ENCODE measurements at places on chromosomes 1 and 21.

DNA sequence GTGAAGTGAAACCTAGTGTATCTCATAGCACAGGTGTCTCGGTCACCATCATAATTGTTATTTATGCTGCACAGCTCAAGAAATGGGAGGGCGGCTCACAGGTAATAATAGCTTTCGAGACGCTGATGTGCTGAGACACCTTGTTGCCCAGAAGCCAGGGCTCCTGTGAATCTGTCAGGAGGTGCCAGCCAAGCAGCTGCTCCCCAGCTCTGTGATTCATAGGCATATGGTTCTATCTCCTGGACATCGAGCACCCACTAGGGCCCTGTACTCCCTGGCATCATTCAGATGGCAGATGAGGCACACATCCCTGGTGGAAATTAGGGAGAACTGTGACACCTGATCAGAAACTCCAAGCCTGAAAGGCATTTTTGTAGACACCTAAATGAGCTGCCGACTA lies 53.5 kb downstream of the SYT6 start:
- DNase-seq, result no peak

DNA sequence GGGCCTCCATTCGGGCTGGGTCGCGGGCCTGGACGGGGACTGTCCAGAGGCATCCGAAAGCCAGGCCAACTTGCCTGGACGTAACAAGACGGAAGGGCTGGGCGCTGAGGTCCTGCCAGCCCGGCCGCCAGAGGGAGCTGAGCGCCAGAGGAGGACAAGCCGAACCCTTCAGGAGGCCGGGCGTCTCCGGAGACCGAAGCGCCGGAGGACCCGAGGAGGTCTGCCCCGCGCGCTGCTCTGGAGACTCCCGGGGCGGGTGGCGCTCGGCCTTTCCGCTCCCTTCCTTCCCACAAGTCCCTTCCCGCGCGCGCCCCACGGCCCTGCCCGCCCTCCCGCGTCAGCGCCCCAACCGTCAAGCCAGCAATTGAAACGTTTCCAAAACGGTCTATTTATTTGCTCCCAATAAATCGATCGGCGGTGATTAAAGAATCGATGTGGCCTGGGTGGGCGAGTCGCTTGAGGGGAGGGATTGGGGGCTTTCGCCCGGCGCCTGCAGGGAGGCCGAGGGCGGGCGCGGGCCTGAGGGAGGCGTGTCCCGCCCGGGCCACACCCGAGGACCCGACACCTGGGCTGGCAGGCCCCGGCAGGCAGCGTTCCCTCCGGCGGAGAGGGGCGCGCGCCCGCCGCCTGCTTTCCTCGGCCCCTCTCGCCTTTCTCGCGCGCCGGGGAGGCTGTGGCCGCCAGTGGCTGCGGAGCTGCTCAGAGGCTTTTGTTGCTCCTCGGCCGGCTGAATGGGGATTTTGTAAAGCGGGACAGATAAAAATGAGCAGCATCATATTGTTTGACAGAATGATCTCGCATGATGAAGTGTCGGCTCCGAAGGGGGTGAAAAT lies 5.2 kb upstream of the FOXD3 start:
- DNase-seq, result peak; percentile 94

DNA sequence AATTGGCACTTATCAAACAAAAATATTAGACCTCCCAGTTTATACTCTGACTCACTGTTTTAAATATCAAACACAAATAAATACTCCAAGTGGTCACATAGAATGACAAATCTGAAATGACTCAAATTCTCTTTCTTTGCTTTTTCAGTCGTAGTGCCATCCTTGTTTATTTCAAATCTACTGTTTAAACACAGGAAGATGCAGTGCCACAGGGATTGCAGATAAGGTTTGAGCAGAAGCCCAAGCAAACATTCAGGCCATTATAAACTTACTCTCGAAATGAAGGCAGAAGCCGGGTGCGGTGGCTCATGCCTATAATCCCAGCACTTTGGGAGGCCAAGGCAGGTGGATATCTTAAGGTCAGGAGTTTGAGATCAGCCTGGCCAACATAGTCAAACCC lies 255.4 kb upstream of the PLXNA2 start:
- no peak for DNase-seq

- no peak for DNase-seq
Measured at GRCh38 chr21:24204641-24205040, 1402.6 kb downstream of the MRPL39 start.

DNA sequence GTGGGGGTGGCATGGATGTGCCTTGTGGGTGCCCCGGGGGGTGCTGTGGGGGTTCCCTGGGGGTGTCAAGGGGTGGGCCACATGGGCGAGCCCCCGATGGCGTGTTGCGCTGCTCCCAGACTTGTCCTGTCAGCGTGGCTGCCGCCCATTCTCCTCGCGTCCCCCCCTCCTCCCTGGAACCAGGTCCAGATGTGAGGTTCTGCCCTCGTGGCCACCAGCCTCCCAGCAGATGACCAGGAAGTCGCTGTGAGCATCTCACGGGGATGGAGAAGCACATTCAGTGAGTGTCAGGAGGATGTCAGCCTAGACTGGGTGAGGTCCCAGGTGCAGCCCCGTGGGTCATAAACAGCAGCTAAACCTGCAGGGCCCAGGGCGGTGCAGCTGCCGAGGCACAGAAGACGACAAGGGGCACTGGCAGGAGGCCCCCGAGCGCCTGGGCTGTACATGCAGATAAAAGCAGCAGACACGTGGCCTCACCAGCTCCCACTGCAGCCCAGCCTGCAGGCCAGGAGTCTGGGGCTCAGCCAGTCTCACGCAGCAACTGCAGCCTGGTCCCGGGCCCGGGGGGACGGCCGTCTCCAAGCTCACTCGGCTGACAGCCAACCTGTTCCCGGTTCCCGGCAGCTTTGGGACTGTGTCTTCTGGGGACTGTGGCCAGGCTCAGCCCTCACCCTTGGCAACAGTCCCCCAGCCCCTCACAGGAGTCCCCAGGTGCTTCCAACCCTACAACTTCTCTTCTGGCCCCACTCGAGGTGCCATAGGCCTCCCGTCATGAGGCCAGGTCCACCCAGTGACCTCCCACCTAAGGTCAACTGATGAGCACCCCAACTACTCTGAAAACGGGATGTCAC lies 17.5 kb upstream of the COL6A2 start:
- no peak for DNase-seq

DNA sequence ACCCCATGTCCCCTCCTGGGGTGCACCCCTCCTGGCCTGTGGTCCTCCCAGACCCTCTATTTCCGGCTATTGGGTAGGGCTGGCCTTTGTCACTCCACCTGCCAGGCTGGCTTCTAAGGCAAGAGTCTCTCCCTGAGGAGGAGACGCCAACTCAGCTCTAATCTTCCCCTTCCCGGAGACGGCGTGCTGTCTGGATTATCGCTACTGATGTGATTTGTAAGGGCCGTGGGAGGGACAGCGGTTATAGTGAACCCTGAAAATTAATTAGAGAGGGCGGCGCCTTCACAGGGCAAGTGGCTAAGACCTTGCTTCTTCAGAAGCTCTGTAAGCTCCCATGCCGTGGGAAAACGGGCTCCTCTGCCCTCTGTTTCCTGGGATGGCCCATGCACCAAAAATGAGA lies 207.0 kb upstream of the VAMP3 start:
- DNase-seq, result no peak

GRCh38 chr1:225277445-225277844 lies 150.4 kb downstream of the LBR start:
- DNase-seq, result no peak

DNA sequence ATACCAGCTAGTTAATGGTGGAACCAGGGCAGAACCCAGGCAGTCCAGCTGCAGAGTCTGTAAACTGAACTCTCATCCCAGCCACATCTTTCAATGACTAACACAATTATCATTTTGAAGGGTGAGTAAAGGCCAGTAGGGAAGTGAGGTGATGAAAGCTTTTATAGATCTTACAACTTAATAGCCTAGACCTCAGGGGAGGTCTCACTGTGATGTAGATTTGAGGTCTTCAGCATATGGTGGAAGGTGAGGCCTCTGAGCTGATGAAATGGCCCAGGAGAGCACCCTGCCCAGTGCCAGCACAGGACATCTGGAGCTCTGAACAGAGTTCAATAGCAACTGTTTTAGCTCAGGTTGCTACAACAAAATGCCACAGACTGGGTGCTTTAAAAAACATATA lies 44.8 kb upstream of the POU2F1 start:
- DNase-seq, result no peak

GRCh38 chr21:31647650-31648049 lies 11.8 kb upstream of the SOD1 start:
- no peak for DNase-seq

DNA sequence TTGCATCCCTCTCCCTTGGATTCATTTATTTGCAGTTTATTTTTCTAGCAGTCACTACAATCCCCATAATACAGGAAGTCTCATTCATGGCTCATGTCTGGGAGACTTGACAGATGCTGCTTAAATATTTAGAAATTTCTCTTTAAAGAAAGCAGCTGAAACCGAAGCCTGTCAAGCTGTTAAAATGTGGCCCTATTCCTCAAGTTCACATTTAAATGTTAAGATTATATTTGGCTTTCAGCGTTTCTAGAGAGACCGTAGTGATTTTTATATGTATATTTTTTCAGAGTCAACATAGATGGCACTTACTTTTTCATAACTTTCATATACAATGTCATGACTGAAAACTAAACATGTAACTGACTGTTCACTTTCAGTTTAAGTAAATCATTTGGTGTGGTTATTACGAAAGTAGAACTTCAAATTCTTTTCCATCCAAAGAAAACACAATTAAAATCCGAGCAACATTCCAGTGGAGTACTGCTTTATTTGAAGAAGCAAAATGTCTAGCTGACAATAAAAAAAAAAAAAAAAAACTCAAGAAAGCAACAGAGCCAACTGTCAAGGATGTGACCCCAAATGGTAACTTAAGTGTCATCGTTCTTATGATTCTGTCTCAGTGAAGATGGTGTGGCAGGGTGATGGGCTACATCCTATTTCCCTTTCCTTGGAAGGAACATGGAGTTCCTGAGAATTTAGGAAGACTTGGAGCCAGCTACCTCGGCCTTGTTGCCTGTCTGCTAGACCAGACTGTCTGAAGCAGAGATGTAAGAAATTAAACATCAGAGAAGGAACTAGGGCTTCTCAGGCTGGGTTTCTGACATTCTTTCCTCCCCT lies 37.8 kb downstream of the MIS18A start:
- DNase-seq, result no peak

DNA sequence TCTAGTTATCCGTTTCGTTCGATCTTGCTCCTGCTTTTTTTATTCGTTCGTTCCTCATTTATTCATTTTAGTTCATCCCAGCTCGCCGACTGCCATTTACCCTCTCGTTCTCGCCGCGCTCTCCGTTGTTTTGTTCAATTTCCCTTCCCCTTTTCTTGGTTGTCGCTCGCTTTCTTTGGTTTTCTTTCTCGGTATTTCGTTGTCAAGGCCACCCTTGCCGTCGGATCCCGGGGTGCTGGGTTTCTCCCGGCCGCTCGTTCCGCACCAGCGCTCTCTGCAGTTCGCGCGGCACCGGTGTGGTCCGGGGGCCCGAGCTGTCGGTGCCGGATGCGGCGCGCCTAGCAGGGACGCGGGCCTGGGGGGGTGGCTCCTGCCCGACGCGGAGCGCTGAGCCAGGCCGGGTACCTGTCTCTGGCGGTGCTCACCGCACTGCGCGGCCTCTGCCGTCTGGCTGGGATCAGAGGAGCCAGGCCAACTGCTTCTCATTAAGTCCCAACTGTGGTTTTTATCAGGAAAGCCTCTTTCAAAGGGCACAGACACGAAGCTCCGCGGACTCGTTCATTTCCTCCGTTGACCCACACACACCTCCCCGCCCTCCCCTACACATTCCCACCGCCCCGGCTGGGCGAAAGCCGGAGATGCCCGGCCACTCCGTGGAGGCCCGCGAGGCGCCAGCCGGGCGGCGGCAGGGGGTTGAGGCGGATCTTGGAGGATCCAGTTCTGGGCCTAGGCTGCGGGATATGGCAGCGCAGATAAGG lies 1.6 kb downstream of the ALX3 start:
- DNase-seq, result no peak

DNA sequence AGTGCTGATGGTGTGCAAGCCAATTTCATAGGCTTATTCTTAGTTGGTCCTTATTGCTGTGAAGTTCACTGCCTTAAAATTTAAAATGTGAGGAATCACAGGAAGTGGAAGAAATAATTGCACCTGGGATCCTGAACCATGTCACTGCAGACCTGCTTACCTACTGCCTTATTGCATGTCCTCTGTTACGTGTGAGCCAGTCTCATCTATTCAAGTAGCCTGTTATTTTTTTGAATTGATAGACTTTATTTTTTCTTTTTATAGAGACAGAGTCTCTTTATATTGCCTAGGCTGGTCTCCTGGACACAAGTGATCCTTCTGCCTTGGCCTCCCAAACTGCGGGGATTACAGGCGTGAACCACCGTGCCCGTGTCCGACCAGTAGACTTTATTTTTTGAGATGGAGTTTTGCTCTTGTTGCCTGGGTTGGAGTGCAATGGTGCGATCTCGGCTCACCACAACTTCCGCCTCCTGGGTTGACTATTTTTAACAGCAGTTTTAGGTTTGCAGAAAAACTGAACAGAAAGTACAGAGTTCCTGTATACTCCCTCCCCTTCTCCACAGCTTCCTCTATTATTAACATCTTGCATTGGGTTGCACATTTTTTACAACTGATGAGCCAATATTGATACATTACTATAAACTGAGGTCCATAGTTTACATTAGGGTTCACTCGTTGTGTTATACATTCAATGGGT lies 14.0 kb upstream of the DISC1 start:
- DNase-seq, result no peak

DNA sequence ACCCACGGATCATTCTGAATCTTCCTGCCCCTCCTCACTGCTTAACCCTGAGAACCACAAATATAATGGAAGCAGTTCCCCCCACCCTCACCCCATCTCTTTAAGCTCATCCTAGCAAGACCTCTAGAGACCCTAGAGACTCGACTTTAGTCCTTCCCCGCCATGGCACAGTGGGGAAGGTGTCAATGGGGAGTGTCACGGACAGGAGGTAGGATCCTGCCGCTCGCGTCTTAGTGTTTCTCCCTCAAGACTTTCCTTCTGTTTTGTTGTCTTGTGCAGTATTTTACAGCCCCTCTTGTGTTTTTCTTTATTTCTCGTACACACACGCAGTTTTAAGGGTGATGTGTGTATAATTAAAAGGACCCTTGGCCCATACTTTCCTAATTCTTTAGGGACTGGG lies 677 bp upstream of the PMF1 start:
- no peak for DNase-seq

GRCh38 chr1:82318921-82319320 lies 518.2 kb downstream of the ADGRL2 start:
- peak; percentile 5 for DNase-seq

DNA sequence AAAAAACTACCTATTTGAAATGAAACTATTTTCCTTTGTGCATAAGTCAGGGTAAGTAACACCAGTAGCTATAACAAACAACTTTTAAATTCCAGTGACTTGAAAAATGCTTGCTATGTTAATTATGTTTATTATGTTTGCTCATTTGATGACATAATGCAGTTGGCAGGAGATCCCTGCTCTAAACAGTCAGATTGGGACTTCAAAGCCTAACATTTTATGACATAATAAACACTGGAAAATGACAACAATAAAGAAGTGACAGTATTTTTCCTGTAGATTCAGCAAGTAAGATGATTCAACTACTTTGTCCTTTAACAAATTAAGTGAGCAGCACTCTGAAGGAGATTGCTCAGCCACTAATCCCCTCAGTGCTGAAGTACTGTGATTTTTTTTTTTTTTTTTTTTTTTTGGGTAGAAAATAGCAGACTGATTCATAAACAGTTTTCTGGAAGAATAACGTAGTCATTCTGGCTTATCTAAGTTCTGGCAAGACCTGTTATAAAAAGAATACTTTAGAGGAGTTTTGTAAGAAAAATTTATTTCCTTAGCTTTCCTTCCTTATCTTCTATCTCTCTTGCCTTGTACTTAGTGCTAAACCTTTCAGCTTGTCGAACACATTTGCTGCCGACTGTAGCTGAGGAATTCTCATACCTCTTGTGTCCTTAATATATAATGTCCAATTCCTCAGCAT lies 207.2 kb downstream of the PTGER3 start:
- peak; percentile 36 for DNase-seq
